ENCODE measurements at places on chromosomes 7 and 10.
A peak's percentile ranks its signal among the peaks of the same experiment; 100 is the strongest.

DNA sequence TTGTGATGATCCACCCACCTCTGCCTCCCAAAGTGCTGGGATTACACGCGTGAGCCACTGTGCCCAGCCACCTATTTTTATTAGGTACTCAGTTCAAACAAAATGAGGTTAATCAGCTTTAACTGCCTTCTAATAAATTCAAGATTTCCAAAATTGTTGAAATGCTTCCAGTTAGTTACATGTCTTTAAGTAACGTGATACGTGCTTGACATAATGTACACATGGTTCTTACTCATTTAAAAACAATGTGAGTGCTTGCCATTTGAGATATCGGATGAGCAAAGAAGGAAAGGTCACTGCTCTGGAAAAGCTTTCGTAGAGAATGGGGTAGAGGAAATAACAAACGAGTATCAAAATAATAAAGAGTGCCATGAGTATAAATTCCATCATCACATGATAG, 83.6 kb downstream of the KMT2E start:
- no peak for DNase-seq

- peak; percentile 26 for DNase-seq
These were observed 27.2 kb downstream of the CCM2 start for GRCh38 chr7:45026984-45027773.

GRCh38 chr7:152949253-152949652, 189.7 kb downstream of the ACTR3B start:
- DNase-seq, result no peak

DNA sequence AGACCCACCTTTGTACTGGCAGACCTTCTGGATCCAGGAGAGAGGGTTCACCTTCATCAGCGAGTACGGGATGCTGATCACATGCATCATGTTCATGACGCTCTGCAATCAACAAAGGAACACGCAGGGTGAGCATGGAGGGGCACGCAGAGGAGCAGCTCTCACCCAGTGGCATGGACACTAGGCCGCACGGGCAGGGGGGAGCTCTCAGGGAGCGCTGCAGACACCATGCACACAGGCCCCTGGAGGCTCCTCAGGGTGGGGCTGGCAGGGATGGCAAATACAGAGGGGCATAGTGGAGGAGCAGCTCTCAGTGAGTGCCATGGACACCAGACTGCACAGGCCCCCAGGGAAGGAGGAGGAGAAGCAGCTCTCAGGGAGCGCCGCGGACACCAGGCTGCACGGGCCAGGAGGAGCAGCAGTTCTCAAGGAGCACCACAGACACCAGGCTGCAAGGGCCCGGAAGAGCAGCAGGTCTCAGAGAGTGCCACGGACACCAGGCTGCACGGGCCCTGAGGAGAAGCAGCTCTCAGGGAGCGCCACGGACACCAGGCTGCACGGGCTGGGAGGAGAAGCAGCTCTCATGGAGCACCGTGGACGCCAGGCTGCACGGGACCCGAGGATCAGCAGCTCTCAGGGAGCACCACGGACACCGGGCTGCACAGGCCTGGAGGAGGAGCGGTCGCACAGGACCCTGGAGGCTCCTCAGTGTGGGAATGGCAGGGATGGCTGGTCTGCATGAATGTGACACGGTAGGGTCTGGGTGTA, 249.5 kb downstream of the ZMYND11 start:
- DNase-seq, result no peak

DNA sequence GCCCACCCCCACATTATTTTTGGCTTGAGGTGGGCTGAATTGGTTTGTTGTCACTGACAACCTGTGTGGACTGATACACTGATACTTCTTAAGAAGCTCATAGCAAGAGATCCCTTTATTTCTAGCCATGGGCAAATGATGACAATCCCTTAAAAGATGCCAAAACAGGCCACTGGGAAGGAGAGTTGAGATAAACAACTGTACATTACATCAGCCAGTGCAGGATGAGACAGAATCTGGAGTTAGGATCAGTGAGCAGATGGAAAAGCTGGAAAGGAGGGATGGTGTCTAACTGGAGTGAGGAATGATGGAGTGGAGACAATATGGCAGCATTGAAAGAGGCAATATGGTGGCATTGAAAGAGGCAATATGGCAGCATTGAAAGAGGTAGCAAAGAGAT, 195.9 kb upstream of the LYZL2 start:
- no peak for DNase-seq

DNA sequence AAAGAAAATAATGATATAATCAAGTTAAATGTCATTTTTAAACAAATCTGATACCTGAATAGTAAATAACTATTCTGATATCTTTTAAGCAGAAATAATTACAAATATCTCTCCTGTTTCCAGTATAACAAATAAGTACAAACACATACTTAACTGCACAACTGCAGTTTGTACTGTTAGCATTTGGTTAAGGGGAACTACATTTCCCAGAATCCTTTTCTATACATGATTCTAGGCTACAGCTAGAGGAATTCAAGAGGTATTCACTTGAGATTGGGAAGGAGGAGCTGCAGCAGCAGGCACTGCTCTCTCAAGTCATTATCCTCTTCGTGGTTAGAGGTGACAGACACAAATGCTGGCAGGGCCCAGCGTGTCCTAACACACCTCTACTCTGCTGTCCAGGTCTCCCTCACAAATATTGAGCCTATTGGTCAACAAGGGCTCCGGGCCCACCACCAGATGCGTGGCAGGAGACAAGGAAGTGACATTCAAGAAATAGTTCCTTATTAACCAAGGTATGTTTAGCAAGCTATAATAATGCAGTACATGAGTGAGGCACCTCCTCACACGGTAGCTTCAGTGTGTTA, 255.1 kb upstream of the MKLN1 start:
- no peak for DNase-seq

All from effector memory CD8-positive, alpha-beta T cell (primary cell).